ENCODE measurements at places on chromosomes 11 and 22.

DNA sequence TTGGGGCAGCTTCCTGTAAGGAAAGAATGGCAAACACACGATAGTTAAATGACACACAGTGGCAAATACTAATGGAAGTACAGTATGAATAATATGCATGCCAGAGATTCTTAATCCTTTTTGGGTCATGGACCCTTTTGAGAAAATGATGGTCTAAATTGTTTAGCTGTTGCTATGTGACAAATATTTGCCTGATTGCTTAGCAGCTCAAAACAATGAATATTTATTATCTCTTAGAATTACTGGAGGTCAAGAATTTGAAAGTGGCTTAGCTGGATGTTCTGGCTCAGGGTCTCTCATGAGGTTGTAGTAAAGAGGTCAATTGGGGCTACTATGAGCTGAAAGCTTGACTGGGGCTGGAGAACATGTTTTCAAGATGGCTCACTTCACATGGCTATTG is 69.7 kb downstream of the FANCF start:
- DNase-seq, result no peak

DNA sequence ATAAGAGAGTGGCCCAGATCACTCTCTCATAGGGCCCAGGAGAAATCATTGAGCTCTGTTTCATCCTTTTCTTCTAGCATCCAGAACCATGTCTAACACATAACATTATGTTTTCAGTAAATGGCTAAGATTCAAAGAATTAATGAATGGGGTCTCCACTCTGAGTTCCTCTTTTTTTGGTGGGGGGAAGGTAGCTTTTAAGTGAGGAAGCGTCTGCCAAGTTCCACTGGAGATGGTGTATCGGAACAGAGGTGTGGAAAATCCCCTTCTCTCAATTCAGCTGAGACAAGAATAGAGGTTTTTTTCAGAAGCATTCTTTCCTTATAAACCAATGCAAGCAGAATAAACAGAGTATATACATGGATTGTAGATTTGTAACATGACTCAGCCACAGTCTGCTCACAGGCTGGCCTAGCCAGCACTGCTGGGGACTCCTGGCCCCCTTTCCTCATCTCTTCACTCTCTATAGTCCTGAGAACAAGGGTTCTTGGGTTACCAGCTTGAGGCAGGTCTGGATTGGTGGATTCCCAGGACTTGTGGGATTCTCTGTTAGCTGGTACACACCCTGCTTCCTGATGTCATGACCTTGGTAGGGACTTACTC is 97.2 kb downstream of the TRAF6 start:
- no peak for DNase-seq

GRCh38 chr11:35822815-35823495 is 120.9 kb upstream of the LDLRAD3 start:
- DNase-seq, result no peak

DNA sequence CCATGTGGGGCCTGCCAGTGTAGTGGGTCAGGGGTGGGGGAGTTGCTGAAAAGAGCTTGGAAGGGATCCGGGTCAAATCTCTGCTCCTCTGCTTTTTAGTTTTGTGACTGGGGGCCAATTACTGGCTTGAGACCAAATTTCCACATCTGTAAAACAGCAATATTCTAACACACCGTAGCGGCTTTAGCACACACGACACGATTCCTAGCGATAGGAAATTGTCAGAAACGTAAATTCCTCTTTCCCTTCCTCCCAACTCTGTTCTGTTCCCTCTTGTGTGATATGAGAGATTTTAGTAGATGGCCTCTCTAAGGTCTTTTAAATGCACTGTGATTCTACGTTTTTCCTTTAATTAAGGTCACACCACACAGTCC is 71.9 kb downstream of the MICAL2 start:
- DNase-seq, result no peak

DNA sequence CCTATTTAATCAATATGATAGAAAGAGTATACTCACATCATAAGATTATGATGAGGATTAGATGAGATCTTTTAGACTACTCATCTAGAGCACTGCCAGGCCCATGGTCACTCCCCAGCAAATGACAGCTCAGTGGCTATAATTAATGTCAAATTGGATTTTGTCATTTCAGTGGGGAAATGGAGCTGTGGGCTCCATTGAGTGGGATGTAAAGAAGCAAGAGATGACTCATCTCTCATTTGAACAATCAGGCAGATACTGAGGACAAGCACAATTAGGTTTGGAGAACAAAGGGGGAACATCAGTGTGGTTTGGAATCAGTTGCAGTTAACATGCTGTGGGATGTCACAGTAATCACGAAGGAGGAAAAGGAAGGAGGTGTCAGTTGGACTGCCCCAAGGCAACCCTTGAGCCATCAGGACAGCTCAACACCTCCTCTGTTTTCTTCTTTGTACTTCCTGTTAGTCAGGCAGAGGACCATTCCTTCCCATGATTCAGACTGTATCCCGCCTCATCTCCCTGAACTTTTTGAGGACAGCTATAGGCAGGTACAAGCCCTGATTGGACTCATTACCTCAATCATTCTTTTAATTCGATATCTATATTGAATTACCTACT is 473.7 kb upstream of the ISX start:
- no peak for DNase-seq

- DNase-seq, result no peak
Observed at GRCh38 chr11:130022799-130023198, 20.2 kb upstream of the PRDM10 start.

- no peak for DNase-seq
Observed at GRCh38 chr11:131909426-131910177, 539.2 kb downstream of the NTM start.

DNA sequence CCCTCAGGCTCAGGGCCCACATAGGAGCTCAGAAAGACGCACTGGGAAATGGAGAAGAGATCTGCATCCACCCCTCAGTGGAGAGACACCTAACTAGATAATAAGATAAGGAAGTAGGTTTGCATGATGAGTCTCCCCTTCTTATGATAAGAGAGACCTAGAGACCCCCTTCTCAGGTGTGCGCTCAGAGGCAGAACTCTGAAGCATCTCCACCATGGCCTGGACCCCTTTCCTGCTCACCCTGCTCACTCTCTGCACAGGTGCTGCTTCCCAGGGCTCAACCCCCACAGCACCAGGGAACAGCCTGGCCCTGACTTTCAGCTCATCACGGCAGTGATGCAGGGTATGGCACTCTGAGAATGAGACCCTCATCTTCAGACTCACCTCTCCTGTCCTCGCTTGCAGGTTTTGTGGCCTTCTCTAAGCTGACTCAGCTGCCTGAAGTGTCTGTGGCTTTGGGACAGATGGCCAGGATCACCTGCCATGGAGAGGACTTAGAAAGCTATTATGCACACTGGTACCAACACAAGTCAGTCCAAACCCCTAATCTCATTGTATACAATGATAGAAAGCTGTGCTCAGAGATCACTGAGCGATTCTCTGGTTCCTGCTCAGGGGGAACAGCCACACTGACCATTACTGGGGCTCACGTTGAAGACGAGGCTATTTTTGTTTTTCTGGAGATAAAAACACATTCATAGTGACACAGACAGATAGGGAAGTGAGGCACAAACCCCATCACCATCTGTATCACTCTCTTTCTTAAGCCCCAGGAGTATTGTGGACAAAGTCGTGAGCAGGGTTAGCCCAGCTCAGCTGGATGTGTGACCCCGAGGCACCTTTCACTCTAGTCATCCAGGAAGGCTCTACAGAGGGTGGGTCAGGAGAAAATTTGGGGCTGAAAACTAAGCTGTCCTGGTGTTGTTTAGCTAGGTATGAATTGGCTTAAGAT is 29.7 kb upstream of the IGLL5 start:
- no peak for DNase-seq

DNA sequence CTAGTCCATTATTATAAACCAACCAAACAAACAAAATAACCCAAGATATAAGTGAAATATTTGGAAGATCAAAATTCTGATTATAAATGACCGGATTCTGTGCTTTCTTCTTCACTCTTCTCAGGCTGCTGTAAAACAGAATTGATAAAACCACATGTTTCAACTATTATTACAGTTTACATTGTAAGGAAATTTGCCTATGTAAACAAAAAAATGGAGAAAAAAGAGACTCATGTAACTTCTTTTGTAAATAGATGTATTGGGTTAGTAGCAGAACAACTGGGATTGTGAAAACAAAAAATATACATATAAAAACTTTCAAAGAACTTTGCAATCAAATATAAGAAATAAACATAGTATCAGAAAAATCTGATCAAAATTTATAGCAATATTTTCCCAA is 295.2 kb upstream of the CCDC179 start:
- DNase-seq, result no peak

- DNase-seq, result no peak
Observed at GRCh38 chr11:60764879-60765278, 8.2 kb downstream of the MS4A15 start.

DNA sequence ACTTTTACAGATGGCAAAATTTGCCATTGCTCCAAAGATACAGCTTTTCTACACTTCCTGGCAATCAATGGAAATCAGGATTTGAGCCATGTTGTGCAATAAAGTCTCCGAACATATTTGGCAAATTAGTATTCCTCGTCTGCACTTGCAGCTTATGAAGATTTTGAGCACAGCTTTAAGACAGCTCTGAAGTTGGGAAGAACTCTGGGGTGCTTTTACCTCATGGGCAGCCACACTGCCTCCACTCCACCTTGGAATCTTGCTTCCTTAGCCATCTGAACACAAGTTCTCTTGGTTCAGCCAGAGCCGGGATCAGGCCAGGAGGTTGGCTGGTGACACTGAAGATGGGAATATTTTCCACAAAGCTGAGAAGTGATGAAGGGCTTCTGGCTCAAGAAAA is 191.2 kb downstream of the CWF19L2 start:
- DNase-seq, result no peak

DNA sequence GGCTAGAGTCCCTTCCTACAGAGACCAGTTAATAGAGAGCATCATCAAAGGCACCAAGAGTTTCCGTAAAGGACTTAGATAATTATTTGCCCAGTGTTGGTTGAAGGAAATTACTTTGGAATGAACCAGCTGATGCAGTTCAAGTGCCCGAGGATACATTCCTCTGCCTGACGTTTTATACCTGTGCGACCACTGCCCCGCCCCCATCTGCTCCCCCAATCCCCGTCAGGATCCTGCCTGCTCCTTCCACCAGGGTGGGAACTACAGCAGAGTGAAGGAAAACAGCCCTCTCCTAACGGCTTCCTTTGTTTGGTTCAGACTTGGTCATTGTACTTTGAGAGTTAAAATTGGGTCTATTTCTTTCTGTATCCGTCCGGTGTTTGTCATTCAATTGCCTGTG is 761.5 kb downstream of the NTM start:
- DNase-seq, result no peak

DNA sequence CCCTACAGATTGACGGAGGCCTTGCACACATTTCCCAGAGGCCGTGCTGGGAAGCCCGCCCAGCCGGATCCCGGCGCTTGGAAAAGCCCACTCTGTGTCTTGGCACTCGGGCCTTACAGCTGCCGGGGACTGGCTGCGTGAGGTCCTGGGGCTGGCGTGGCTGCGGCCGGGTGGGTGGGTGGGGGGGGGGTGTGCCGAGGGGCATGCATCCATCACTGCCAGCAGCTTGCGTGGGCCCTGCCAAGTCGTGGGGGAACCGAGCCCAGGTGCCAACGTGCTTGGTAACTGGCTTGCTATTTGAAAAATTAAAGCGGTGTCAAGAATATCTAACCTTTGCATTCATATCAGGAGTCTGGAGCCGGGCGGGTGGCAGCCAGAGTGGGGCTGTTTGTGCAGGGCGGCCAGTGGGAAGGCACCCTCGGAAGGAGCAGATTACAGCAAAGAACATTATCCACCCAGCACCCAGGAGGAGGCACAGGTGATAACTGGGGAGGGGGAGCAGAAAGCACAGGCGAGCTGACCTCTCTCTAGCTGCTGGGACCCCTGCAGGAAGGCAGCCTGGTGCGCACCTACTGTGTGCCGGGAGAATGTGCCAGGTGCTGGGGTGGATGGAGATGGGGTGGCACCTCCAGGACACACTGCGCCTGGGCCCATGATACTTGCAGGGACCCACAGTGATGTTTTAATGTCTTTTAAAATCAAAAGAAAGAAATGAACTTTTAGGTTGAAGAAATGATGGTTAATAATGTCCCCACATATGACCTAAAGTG is 28.5 kb upstream of the SMIM38 start:
- no peak for DNase-seq

GRCh38 chr22:37862570-37863325 is 13.5 kb downstream of the EIF3L start:
- DNase-seq, result no peak

- DNase-seq, result no peak
Observed at GRCh38 chr22:48574776-48575617, 1252.7 kb downstream of the BRD1 start.

- no peak for DNase-seq
Observed at GRCh38 chr11:45385844-45386243, 99.7 kb upstream of the SYT13 start.

DNA sequence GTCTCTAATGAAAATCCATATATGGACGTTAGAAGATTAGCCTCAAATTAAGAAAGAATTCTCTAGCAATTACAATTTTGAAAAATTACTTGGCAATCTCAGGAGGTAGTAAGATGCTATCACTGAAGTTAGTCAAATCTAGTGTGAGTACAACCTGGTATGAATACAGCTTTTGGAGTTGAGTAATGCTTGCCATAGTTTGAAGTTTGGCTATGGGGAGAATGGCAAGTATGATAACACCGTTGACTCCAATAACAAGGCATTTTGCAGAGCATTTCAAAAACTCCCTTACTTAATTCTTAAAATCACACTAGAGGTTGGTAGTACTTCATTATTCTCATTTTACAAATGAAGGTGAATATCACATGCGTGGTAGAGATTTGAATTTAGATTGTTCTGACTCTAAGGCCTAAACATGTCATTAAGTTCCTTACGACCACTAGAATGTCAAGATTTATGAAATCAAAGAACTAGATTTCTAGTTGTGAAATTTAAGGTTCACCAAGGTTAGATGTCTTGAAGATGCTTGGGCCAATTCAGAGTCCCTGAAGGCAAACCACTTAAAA is 355.4 kb downstream of the ETS1 start:
- DNase-seq, result no peak

- DNase-seq, result no peak
Observed at GRCh38 chr22:23231471-23232093, 51.3 kb downstream of the BCR start.

- no peak for DNase-seq
Observed at GRCh38 chr11:14346303-14346955, 12.6 kb downstream of the RRAS2 start.

- DNase-seq, result no peak
Observed at GRCh38 chr22:27094633-27095308, 437.4 kb downstream of the MIAT start.

All from retinal pigment epithelial cell (primary cell).